ENCODE measurements at places on chromosomes 7 and 10.

- no peak for DNase-seq
Observed at GRCh38 chr7:91949221-91950009, 8.8 kb downstream of the AKAP9 start.

DNA sequence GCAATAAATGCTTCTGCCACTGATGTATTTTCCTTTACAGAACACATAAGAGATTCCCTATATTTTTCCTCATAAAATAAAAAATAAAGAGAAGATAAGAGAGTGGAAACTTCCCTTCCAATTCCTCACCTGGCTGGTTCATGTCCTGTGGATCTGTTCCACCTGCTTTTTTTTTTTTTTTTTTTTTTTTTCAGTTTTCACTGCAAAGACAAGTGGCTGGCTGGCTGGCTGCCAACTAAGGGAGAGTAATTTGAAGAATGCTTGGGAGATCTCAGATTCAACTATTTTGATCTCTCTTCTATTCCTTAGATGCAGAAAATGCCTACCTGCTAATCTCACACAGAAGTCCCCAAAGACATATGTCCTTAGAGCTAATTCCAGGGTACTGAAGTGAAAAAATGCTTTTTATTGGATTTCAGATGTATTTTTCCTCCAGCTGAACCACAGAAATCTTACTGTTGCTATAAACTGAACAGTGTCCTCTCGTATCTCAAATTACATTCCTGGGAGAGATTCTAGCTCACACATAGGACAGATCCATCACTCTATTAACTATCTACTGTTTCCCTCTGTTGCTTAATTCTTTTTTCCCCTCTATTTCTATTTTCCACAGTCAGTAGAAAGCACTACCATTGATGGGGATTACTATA lies 120.8 kb downstream of the NRCAM start:
- DNase-seq: no peak

- DNase-seq: no peak
Observed at GRCh38 chr7:86833360-86833759, 189.7 kb downstream of the GRM3 start.

GRCh38 chr7:98211221-98211675 lies at the start of gene BHLHA15:
Gene BHLHA15, plus strand, starts transcription at chr7:98211439. Its CDS starts 871 bp downstream, at chr7:98212310.
- DNase-seq: no peak

- DNase-seq: no peak
Observed at GRCh38 chr10:98208925-98209324, 59.1 kb downstream of the LOXL4 start.

DNA sequence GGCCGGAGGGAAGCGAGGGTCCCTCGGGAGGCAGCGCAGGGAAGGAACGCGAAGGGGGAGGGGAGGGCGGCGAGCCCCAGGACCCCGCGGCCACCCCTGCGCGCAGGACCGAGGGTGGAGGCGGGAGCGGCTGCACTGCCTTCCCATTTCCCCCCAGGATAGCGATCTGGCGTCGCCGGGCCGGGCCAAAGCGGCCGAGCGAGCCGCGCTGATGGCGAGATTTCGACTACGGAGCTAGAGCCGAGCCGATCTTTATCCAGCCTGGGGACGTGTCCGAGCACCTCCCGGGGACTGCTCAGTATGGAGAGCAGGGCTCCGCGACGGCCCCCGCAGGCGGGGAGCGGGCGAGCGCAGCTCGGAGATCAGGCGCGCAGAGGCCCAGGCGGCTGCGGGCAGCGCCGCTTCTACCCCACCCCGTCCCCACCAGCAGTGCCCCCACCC lies 590 bp upstream of the CRTAC1 start:
- no peak for DNase-seq

DNA sequence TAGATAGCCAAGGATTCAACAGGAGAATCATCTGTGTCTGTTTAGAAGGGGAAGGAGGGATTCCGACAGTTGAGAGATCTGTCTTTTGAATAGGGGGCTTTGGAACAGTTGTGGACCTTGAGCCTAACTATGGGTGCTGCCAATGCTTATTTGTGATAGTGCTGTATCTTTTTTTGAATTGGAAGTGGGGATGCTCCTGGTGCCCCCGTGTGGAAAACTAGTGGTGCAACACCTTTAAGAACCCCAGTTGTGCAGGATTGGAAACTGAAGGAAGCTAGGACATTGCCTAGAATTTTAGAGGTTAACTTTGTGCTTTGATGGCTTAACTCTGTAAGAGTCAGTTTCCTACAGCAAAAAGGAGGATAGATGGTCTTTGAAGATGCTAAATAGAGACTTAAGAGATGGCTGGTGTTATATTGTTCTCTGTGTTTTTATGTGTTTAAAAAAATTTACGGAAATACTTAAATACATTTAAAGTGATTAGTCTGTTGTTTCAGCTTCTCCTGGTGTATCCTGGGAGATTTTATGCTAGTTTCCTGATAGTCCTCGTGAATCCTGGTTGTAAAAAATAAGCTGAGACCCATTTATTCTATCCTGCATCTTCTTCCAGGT lies 69.3 kb downstream of the AP3M1 start:
- peak; percentile 4 for DNase-seq

GRCh38 chr7:69609541-69610373 lies 11.5 kb downstream of the AUTS2 start:
- no peak for DNase-seq

DNA sequence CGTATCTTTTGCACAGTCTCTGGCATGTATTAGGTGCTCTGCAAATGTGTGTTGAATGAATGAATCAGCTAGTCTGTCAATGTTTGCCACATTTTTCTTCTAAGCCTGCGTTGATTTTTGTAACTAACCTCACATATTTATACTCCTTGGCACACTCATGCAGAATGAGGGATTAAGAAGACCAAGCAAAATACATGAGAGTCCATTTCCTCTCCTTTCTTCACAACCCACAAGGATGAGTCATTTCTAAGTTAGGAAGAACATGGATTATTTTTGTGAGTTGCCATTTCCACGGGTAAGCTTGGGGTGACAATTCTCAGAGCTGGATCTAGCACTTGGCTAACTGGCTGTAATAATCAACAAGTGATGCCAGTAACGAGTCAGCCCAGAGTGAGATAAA lies 158.8 kb downstream of the TWIST1 start:
- no peak for DNase-seq

- DNase-seq: no peak
Observed at GRCh38 chr10:19332304-19332703, 283.7 kb downstream of the MALRD1 start.

DNA sequence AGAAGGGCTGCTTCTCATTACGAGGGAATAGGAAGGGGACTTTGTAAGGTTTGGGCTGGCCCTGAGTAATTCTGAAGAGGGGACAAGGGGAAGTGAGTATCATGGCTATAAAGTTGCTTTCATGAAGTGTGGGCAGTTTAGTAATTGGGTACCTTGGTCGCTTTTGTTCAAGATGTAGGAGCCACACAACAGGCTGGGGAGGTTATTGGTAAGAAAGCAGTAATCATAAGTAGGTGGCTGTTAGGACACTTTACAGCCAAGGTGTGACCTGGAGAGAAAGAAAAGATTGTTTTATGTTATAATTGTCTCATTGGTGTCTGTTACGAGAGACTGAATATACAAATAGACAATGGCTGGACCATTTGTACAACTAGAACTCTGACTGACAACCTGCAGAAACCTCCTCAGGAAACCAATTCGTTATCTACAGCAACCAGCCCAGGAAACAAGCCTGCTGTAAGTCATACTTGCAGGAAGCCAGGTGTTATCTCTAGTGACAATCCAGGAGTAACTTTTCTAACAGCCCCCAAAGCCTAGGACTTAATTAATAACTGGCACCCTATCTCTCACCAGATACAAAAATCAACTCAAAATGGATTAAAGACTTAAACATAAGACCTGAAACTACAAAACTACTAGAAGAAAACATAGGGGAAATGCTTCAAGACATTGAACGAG lies 5.0 kb upstream of the CCM2 start:
- no peak for DNase-seq
